ENCODE measurements at places on chromosomes 1 and 21.

GRCh38 chr1:43910343-43910742 is 23.3 kb upstream of the ARTN start:
- DNase-seq, result no peak

DNA sequence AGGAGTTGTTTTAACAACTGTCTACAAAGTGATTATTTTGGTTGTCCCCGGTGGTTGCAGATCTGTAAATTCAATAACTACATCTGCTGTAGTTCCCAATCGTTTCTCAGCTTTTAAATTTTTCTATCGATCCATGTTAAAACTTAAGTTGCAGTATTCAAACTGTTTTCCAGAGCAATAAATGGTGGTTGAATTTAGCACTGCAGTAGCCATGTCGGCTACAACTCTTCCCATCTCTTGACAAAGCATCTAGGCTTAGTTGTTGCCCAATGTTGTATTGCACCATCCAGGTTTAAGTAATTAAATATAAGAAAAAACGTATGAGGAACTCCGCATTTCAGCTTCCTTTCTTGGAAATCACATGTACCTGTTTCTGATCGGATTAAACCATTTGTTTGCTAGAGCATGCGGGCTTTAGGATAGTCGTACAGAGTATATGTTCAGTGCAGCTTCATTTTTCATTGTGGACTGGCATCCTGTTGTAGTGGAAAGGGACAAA is 996 bp downstream of the CNIH4 start:
- DNase-seq, result no peak

DNA sequence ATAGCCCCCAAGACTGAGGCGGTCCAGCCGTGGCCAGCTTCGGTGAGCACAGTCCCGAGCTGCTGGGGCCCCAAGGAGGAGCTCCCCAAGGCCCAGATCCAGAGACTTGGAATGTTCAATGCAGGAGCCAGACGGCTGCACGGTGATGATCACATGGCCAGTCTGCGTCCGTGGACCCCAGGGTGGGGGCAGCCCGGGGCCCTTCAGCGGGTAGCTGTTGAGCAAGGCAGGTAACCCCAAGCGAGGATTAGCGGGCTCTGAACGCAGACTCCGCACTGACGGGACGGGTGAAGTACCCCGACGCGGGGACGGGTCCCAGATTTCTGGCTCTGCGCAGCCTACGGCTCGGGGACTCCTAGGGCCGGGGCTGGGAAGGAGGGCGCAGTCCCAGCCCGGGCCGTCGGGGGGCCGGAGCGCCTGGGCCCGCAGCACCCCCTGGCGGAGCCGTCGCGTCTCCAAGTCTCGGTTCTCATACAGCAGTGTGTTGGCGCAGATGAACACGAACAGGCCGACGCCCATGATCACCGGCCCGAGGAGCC is 2.7 kb downstream of the TMEM200B start:
- peak; percentile 88 for DNase-seq

DNA sequence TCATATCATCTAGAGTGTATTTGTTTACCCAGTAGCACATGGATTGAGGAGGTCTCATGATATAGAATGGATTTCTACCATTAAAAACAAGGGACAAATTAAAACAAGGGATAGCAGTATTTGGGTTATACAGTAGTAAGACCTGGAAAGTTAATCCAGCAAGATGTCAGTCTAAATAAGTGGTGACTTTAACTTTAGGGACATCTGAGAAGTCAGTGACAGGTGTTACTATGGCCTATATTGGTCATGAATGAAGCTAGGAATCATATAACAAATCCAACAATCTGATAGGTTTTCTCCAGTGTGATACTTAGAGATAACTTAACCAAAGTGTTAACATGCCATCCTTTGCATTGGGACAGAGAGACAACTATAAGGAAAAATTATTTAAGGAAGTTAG is 42.7 kb upstream of the DHCR24 start:
- DNase-seq, result no peak

DNA sequence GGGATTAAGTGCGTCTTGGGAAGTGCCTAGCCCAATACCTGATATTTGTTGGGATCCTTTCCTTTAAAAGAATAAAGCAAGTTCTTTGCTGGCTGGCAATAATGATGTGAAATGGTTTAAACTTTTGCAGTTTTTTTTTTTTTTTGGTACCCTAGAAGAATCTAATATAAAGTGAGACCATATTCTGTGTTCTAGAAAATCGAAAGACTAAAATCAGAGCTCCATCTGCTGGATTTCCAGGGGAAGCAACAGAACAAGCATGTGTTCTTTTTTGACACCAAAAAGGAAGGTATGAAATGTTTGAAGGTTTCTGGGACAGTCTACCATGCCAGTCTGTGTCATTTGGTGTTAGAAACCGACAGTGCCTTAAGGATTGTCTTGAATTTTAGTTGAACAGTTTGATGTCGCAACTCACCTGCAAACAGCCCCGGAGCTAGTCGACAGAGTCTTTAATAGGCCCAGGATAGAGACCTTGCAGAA is 6.4 kb downstream of the UTP11 start:
- DNase-seq, result peak; percentile 43

Measured in GM20000 (cell line).